ENCODE measurements at places on chromosomes 11 and 22.
A peak's percentile ranks its signal among the peaks of the same experiment; 100 is the strongest.

DNA sequence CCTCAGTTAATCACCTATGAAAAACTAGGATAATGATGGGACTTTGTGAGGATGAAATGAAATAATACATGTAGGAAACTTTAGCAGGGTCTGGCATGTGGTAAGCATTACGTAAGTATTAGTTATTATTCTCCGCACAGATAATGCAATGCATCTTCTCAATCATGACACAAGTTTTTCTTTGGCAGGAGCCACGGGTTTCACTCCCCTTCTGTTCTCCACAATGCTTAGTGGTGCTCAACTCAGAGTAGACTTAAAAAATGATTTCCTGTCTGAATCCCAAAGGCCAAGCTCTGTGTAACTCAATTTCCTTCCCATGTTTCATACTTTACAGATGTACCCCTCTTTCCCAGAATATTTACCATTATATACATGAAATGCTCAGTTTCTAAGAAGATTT lies 82.9 kb downstream of the CCDC34 start:
- no peak for DNase-seq

DNA sequence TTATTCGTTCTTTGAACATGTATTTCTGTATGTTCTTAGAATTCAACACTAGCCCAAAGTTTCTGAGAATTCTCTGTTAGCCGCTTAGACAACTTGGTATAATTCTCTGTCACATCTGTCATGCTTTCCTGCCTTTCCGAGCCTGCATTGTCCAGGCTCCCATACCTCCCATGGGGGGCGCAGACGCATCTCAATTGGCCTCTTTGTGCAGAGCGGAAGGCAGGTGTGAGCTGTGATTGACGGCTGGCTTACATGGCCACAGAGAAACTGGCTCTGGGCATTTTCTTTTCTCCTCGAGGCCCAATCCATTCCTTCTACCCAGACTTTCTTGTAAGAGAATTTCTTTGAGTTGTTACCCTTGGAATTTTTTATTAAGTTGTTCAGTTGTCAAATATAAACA lies 132.7 kb upstream of the SESN3 start:
- DNase-seq: peak; percentile 29

- no peak for DNase-seq
Measured at GRCh38 chr11:116984186-116984585, 114.0 kb downstream of the SIK3 start.

DNA sequence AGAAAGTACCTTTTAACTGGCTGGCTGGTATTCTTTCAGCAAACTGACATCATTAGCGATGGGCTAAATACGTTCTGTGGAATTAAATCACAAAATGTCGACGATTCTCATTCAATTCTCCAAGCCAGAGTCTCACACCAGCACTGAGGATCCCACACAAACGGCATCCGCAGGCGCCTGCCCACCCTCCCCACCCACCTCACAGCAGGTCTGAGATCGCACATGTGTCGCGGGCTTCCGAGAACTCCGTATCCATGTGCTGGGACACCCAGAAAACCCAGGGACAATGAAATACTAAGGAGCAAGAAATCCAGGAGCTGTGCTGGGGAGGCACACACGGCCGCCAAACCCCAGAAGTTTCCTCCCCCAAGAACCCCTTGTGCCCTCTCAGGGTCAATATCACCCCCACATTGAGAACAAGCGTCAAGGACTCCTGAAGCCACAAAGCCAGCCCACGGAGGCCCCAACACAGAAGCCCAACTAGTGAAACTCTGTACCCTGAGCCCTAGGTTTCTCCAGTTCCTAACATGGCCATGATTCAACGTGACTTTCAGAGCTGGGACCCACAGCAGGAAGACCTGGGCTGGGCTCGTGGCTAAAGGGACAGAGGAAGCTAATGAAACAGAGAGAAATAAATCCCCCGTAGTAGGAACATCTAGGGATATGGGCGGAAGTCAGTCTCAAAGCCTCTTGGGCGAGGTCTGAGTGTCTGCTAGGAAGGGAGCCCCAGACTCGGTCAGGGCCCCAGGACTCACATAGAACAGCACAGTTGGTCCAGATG lies 8.0 kb downstream of the TOLLIP start:
- DNase-seq: no peak

GRCh38 chr22:49037701-49038245 lies 789.9 kb downstream of the BRD1 start:
- no peak for DNase-seq

DNA sequence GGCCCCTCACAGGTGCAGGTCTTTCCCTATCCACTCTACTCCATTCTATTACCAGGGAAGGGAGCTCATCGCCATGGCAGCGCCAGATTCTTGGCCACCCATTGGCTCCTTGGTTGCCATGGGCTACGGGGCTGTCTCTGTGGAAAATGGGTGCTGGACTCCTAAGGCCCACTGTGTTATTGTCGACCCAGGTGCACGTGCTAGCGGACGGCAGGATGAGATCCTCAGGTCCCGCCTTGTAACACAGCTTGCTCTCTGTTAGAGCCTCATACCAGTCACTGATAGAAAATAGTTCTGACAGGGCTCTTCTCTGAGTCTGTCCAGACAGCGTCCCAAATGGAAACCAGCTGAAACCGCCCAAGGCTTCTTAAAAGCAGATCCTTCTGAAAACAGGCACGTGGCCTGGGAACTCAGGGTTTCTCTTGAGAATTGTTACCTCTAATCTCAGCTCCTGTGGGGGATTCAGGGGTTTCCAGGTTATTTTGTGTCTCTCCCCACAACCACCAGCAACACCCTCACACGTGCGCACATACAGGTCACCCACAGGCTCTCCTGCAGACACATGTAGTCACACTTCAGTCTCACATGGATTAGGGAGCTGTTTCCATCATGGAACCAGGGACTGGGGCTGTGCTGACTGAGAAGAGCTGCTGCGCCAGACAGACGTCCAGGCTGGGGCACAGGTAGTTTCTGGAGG lies 1.5 kb downstream of the TUB start:
- peak; percentile 40 for DNase-seq

GRCh38 chr11:8335186-8335585 lies 71.5 kb upstream of the LMO1 start:
- DNase-seq: no peak

- DNase-seq: no peak
Measured at GRCh38 chr22:33389936-33390335, 331.8 kb upstream of the SYN3 start.

- no peak for DNase-seq
Measured at GRCh38 chr11:14702760-14703159, 59.2 kb downstream of the PDE3B start.

GRCh38 chr11:83312430-83312829 lies 26.3 kb upstream of the CCDC90B start:
- no peak for DNase-seq

DNA sequence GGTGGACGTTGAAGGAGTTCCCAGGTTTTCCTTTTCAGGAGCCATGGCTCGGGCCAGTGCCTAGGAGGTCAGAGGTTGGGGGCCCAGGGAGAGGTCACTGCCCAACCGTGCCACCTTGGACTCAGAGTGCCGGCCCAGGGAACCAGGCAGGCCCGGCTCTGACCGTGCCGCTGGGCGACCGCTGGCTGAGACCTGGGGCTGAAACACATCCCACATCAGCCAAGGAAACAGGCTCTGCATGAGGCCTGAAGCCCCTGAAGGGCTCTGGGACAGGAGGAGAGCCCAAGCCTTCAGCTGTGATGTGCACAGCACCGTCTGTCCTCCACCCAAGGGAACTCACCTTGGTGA lies 21.9 kb upstream of the RTN4R start:
- no peak for DNase-seq

DNA sequence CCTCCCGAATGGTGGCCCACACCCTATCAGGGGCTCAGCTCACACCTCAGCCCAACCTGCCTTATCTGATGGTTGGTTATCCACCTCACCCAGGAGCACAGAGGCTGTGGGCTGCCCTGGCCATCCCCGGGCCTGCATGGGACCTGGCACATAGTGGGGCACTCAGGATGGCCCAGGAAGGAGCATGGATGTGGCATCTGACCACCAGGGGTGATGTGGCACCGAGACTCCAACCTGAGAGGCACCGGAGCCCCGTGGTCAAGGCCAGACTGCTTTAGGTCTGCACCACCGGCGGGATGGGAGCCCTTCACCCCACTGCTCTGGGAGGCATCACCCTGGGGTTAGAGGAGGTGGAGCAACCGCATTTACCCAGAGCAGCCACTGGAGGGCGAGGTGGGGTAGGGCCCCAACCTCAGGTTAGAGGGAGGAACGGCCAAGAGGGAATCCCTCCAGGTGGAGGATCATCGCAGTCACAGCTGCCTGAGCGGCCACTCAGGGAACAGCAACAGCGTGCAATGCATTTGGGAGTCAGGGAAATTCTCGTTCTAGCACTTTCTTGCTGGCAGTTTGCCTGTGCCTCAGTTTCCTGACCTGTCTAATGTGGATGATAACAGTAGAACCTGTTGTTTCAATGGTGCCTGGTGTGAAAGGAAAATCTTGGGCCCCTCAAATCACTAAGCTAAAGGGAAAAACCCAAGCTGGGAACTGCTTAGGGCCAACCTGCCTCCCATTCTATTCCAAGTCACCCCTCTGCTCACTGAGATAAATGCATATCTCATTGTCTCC lies 52.9 kb upstream of the CARS1 start:
- DNase-seq: peak; percentile 39

- DNase-seq: no peak
Measured at GRCh38 chr22:46362203-46362933, 26.9 kb downstream of the TRMU start.

- peak; percentile 0 for DNase-seq
Measured at GRCh38 chr11:2794968-2795322, 90.6 kb downstream of the CDKN1C start.

DNA sequence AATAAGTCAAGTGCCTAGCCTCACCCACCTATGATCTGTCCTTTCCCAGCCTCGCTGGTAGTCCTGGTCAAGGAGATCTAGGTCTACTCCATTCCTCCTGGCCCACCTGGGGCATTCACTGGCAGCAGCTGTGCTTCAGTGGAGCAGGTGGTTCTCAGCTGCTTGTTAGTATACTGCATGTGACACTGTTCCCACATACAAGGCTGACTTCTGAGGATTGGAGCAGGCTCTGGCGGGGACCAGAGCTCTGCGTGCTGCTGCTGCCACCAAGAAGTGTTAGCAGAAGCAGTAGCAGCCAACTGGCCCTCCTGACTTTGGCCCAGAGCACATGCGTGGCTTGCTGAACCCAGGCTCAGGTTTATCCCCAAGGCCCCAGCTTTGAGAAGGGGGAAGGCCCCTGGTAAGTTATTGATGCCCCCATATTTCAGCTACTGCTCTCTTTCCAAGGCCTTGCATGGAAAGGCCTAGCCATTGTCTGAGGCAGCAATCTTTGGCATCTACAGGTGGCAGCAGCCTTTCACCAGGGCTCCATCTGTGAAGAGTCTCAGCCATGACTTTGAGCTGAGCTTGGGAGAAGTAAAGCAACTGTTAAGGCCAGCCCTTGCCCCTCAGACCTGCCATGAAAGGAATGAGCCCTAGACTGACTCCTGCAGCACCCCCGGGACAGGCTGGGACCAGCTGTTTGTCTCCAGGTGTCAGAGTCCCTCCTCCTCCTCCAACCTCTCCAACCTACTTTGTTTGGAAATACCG lies 26.5 kb downstream of the ARHGAP1 start:
- DNase-seq: no peak

DNA sequence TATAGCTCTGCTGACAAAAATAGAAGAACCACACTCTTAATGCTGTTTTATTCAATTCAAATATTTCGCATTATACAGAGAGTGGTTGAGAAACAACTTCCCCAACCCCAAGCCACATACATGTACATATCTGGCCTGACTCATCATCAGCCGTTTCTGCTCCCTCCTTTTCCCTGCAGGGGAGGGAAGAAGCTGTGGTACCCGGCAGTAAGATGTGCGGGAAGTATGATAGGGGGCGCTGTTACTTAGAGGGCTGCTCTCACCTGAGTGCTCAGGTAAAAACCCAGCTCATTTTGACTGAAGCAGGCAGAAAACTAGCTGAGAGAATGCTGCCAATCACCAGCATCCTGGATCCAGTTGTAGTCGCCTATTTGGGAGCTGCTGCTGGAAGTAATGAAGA lies 85.5 kb downstream of the NELL1 start:
- no peak for DNase-seq

DNA sequence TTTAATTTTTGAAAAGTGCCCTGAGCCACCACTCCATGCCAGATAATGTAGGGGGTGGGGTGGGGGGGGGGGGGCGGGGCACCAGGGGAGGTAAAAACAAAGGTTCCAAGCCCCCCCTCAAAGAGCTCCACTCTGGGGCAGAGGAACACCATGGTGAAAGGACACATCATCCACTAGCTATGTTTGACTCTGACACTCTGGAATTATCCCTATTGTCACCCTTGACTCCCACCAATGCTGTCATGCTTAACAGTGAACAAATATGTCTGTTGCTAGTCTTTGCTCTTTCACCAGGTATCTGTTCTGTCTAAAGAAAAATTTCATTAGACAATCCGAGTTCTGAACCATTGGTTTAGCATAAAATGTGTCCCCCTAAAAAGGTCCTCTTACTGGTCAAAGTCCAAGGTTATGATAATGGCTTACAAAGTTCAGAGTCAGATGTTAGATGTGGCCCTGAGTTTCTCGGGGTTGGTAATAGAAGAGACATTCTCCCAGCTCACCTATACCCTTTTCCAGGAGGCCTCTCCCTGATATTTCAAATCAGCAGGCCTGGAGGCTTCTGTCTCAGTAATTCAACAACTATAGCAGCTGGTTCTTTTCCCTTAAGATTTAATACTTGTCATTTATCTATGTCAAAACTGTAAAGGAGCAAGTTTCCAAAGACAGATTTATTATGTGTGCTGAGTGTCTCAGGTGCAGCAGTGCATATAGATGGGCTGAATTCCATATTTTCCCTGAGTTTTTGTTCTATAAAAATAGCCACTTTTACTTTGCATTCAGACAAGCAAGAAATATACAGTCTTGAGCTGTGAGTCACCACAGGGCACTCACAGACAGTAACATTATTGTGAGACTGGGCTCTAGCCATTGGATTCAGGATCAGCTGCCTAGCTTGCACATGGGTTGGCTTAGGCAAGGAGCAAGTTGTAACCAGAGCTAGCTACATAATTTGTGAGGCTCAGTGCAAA lies 174.1 kb downstream of the CSNK2A3 start:
- no peak for DNase-seq

GRCh38 chr11:103880968-103881367 lies 155.5 kb upstream of the DDI1 start:
- DNase-seq: no peak

Measured in nephron progenitor cell (in vitro differentiated cells).